ENCODE measurements at places on chromosomes 6 and 20.

DNA sequence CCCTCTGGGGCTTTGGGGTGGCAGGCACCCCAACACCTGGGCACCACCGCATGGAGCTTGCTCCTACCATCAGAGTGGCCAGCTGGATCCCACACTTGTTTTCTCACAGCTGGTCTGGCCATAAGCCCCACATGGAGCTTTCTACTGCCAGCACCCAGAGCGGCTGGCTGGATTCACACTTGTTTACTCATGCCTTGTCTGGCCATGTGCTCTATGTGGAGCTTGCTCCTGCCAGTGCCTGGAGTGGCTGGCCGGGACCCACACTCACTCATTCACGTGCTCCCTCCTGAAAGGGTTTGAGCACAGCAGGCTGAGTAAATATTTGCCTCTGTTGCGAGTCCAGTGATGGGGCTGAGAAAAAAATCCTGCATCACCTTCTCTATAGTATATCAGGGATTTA, 487.0 kb downstream of the CD109 start:
- no peak overlapping the region for H3K4me3 ChIP-seq
- no peaks in the 10 kb centered on the region for H3K4me1 ChIP-seq
- H3K27me3 ChIP-seq: no peaks in the 10 kb centered on the region
- H3K27ac ChIP-seq: no peak overlapping the region

- H3K27ac ChIP-seq: no peak overlapping the region
- no peaks in the 10 kb centered on the region for H3K36me3 ChIP-seq
- no peaks in the 10 kb centered on the region for H3K27me3 ChIP-seq
- H3K4me1 ChIP-seq: no peaks in the 10 kb centered on the region
- no peak for DNase-seq
Observed at GRCh38 chr6:140393665-140394540, 1019.5 kb upstream of the CITED2 start.

- H3K27ac ChIP-seq: no peak overlapping the region
- DNase-seq: no peak
- H3K4me1 ChIP-seq: no peaks in the 10 kb centered on the region
Observed at GRCh38 chr6:168908887-168909286, 344.8 kb downstream of the THBS2 start.

GRCh38 chr6:117564681-117565080, 37.6 kb downstream of the GOPC start:
- H3K4me3 ChIP-seq: no peak overlapping the region
- H3K4me1 ChIP-seq: no peaks in the 10 kb centered on the region
- DNase-seq: no peak
- no peak overlapping the region for H3K27ac ChIP-seq
- H3K36me3 ChIP-seq: peaks cover 16% of the 10 kb centered on the region

DNA sequence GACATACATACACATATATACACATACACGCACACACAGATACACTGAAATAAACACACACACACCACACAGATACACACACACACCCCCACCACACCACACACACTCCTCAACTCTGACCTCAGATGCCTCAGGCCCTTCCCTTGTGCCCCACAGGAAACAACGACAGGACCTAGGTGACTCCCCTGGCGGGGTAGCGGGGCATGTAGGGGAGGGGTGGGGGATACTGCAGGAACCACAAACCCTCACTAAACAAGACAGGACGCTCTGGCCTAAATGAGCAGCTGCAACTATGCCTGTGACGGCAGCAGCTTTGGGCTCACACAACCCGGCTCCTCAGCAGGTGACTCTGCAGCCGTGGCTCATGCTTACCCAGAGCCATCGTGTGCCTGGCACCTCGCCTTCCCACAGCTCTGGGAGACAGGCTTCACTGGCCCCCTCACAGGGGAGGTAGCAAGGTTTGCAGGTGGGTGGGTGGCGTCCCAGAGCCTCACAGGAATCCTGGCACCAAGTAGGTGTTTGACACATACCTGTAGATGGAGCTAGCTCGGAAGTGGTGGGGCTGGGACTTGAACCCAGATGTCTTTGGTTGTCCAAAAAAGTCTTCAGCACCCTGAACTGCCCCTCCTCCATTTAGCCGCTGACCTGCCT, 100.8 kb downstream of the GRM4 start:
- no peaks in the 10 kb centered on the region for H3K36me3 ChIP-seq
- no peak overlapping the region for H3K4me3 ChIP-seq
- peak; percentile 59 for DNase-seq
- H3K27ac ChIP-seq: no peak overlapping the region

- H3K4me3 ChIP-seq: no peak overlapping the region
Observed at GRCh38 chr6:45857827-45858226, 157.8 kb downstream of the CLIC5 start.

DNA sequence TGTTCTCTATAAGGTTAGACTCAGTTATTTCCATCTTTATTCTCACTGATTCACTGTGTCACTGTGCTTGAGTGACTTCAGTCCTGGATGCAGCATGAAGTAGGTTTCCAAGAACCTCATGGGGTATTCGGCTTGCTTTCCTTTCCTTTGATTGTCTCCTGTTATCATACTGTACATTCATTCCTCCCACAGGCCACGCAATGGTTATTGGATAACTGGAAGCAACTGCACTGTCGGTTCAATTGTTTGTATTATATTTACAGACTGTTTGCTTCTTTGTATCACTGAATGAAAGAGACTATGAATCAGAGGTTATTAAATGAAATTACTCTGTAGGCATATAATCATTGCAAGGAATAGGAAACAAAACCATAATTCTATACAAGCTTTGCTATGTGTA, 129.4 kb downstream of the MAP7 start:
- no peaks in the 10 kb centered on the region for H3K4me1 ChIP-seq
- H3K27ac ChIP-seq: no peak overlapping the region
- DNase-seq: no peak
- no peaks in the 10 kb centered on the region for H3K36me3 ChIP-seq

DNA sequence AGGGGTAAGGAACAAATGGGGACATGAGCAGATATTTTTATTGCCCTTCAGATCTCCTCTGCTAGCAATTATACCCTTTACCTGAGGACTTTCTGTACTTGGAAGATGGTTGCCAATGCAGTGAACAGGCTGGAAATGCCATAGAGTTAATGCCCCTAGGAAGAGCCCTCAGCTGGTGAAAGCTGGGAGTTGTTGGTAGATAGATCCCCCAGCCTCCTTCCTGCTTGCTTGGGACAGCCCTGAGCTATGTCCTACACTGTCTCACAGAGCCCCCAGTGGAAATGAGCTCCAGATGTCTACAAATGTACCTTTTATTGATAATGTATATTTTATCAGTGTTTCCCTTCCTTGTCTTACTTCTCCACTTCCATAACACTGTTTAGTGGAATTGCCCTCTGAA, 87.6 kb upstream of the PAK5 start:
- H3K4me1 ChIP-seq: no peaks in the 10 kb centered on the region
- DNase-seq: no peak
- H3K27ac ChIP-seq: no peak overlapping the region
- no peaks in the 10 kb centered on the region for H3K36me3 ChIP-seq
- no peaks in the 10 kb centered on the region for H3K27me3 ChIP-seq

DNA sequence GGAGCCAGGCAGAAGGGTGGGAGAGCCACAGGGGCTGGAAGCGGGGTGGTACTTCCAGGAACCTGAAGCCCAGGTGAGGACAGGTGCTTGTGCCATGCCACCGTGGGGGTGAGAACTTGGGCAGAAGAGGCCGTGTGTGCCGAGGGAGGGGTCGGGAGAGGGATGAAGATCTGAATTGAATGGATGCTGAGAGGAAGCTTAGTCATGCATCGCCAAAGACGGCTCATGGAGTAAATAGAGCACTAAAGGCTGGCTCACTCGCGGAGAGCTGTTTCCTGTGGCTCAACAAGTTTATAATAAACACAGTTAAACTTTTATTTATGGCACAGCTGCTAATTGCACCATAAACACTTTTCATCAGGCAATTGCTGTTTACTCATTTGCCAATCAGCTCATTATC, 21.7 kb upstream of the MYT1 start:
- DNase-seq: no peak
- no peaks in the 10 kb centered on the region for H3K4me1 ChIP-seq
- H3K27me3 ChIP-seq: no peaks in the 10 kb centered on the region
- H3K4me3 ChIP-seq: no peak overlapping the region

GRCh38 chr6:48222241-48222640, 111.2 kb upstream of the PTCHD4 start:
- DNase-seq: no peak
- no peak overlapping the region for H3K4me3 ChIP-seq
- no peak overlapping the region for H3K27ac ChIP-seq

GRCh38 chr20:46111028-46111835, 6.9 kb upstream of the CD40 start:
- H3K4me1 ChIP-seq: no peaks in the 10 kb centered on the region
- no peak for DNase-seq
- no peak overlapping the region for H3K27ac ChIP-seq
- H3K36me3 ChIP-seq: no peaks in the 10 kb centered on the region

DNA sequence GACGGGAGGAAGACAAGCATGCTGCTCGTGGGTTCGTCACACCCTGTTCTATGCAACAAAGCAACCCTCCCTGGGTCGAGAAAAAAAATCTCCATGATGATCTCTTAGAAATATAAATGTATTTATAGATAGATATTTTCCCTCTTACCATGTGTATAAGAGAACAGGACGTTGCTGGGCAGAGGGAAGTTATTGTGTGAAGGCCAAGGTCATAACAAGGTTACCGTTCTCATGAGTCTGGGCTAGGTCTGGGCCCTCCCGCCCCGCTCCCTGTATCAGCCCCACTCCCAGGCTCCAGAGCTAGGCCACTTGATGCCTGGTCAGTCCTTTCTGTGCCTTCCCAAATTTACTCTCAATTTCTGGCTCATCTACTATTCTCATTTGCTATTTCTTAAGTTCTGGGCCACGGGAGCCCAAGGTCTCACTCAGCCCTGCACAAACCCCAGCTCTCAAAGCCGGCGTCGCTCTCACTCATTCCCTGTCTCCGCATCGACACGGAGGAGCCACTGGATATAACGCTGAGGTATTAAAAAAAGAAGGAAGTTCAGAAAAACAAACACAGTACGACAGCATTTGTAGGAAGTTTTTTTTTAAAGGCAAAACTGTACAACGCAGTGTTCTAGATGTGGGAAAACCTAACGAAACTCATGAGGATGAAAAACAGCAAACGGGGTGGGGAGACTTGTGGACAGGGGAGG, 96.8 kb downstream of the PSMG4 start:
- H3K27ac ChIP-seq: peak overlapping the region; percentile 61
- no peaks in the 10 kb centered on the region for H3K27me3 ChIP-seq
- peaks cover 36% of the 10 kb centered on the region for H3K4me1 ChIP-seq
- peak; percentile 58 for DNase-seq
- no peaks in the 10 kb centered on the region for H3K36me3 ChIP-seq
- no peak overlapping the region for H3K4me3 ChIP-seq

DNA sequence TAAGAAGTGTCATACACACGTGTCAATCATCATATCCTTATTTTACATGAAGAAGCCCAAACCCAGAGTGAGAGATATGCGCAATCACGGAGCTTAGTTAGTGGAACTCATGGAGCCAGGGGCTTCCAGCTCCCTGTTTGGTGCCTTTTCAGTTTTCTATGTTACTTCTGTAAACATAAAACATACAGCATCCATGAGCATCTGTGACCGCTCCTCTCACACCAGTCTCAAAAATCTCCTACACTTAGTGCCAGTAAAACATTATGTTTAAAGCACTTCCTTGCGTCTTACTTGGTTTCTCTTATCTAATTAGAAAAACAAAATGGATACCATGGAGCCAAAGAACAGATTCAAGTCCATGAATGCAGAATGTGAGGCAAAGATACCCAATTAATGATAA, 240.4 kb downstream of the SLC35F1 start:
- H3K36me3 ChIP-seq: no peaks in the 10 kb centered on the region
- H3K4me3 ChIP-seq: no peak overlapping the region

DNA sequence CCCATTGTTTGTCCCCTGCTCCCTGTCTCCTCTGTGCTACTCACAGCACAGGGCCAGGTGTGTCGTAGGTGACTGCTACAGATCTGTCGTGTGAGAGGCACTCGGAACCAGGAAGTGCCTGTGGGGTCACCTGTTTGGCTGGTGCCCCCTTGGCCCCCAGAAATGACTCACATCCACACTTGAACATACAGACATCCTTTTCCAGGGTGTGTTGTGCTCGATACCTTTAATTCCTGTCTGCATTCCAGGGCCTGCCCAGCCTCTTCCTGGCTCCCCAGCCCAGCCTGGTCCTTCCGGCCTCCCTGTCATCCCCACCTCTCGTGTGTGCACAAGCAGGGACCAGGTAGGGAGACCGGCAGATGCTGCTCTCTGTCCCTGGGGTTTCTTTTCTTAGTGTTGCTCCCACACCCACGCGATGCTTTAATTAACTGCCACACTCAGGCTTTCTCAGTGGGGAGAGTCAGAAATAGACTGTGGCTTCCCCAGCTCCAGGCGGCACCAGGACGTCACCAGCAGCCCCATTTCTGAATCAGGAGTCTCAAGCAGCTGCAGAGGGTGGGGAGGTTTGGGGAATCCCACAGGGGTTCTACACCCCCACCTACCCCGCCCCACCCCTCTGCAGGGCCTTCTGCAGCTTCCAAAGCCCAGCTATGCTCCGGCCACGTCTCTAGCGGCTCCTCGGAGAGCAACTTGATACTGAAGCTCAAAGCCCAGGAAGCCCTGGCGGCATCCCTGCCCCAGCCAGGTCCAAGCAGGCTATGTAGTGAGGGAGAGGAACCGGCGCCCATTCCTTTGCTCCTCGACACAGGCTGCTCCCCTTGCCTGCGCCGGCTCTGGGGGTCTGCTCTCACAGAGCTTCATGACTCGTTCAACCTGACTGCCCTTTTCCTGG, 102.2 kb downstream of the SYCP2 start:
- H3K36me3 ChIP-seq: no peaks in the 10 kb centered on the region
- DNase-seq: no peak

- no peaks in the 10 kb centered on the region for H3K4me1 ChIP-seq
- H3K36me3 ChIP-seq: no peaks in the 10 kb centered on the region
- no peak overlapping the region for H3K27ac ChIP-seq
- H3K4me3 ChIP-seq: no peak overlapping the region
Observed at GRCh38 chr20:9411833-9412232, 102.6 kb upstream of the LAMP5 start.

- no peaks in the 10 kb centered on the region for H3K27me3 ChIP-seq
- no peak for DNase-seq
Observed at GRCh38 chr20:50116368-50116999, 3.5 kb upstream of the UBE2V1 start.

DNA sequence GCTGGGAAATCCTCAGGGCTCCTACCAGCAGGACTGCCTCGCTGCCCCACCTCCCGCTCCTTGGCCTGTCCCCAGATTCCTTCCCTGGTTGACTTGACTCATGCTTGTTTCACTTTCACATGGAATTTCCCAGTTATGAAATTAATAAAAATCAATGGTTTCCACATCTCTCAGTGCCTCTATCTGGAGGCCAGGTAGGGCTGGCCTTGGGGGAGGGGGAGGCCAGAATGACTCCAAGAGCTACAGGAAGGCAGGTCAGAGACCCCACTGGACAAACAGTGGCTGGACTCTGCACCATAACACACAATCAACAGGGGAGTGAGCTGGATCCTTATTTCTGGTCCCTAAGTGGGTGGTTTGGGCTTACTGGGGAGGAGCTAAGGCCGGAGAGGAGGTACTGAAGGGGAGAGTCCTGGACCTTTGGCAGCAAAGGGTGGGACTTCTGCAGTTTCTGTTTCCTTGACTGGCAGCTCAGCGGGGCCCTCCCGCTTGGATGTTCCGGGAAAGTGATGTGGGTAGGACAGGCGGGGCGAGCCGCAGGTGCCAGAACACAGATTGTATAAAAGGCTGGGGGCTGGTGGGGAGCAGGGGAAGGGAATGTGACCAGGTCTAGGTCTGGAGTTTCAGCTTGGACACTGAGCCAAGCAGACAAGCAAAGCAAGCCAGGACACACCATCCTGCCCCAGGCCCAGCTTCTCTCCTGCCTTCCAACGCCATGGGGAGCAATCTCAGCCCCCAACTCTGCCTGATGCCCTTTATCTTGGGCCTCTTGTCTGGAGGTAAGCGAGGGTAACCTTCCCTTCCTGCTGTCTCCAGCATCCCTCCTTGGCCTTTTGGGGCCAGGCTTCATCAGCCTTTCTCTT, at the start of gene CFB:
CFB (plus strand) TSS at position 589 of the 863 bp plus-strand sequence; CDS start at position 716, 127 bp downstream.
- H3K27me3 ChIP-seq: no peaks in the 10 kb centered on the region
- H3K27ac ChIP-seq: no peak within 1 kb of the TSS
- H3K36me3 ChIP-seq: no peaks in the 10 kb centered on the region
